ENCODE measurements at places on chromosomes 7 and 10.
A peak's percentile ranks its signal among the peaks of the same experiment; 100 is the strongest.

DNA sequence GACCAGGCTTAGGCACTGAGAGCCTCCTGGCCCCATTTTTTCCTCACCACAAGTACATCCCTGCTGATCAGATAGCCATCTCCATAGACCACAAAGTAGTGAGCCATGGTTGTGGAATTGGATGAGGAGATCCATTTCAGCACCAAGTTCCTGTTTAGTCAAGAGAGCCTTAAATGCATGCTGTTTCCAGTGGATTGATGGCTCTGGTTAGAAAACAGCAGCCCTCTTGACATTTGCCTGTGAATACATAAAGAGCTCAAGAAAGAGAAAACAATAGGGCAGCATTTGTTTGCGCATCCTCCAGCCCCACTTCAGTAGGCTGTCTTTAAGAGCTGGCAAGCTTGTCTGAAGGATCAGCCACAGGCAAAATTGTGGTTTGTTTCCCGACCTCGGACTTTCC, 251.2 kb downstream of the POU6F2 start:
- no peak for DNase-seq

- DNase-seq = no peak
Measured at GRCh38 chr10:131757285-131758058, 143.3 kb upstream of the PPP2R2D start.

- no peak for DNase-seq
Measured at GRCh38 chr7:113562242-113562641, 356.6 kb downstream of the PPP1R3A start.

DNA sequence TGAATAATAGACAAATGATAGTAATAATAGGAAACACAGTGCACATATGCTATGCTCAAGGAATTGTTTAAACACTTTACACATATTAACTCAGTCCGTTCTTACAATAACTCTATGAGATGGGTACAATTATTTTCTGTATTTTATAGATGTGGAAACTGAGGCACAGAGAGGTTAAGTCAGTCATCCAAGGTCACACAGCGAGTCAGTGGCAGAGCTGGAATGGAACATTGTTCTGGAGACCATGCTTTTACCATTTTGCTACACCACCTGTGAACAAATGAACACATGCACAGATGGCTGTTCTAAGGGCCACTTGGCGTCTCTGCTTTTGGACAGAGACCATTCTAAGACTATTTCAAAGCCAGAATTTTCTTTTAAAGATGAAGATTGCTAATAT, 26.9 kb upstream of the MTPN start:
- no peak for DNase-seq

GRCh38 chr7:129265328-129265727, 40.5 kb downstream of the AHCYL2 start:
- no peak for DNase-seq

- DNase-seq = no peak
Measured at GRCh38 chr7:38673795-38674194, 42.6 kb upstream of the AMPH start.

GRCh38 chr10:99872367-99873162, 90.1 kb downstream of the ABCC2 start:
- no peak for DNase-seq

DNA sequence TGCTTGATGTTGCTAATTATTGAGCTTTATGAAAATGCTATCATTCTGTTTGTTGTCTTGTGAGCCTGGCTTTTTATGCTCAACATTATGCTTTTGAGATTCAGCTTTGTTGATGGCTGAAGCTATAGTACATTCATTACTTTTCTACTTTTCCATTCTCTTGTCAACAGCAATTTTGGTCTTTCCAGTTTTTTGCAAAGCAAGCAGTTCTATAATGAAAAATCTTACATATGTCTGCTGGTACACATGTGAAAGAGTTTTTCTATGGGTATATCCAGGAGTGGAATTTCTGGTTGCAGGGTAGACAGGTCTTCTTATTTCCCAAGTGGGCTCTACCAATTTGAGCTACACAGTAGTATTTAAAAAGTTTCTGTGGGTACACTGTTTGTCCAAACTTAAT, 36.8 kb downstream of the SLC35B4 start:
- no peak for DNase-seq

DNA sequence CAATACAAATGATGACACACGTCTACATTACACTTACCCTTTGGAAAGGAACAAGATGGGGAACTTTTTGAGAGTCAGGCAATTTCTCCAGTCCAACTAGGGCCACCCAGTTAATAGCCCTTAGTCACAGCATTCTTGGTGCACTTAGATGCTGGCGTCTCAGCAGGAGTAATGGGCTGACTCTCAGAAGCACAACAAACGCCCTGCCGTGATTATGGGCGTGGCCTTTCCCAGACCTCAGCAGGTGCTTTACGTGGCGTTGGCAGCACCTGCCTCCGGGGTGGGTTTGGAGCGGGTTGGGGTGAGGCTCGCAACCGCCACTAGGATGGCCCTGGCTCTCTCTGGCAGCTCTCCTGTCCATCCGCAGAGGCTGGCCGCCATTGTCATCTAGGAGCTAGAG, 147.6 kb upstream of the SHH start:
- no peak for DNase-seq

DNA sequence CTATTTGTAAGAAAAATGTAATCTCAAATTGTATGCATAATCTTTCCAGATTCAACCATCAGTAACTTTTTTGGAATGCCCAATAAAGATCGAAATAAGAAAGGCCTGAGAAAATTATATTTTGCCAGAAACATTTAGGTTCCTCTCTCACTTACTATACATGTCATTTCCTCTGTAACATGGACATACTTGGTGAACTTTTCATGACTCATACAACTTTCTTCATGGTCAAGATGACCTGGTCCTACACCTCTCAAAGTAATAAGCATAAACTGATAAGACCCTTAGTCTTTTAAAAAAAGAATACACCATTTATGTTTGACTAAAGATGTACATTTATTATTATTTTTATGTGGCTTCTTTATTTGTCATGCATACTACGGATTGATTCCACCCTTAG, 125.3 kb downstream of the REEP3 start:
- DNase-seq = no peak

- DNase-seq = no peak
Measured at GRCh38 chr7:12731214-12731656, 43.8 kb downstream of the ARL4A start.

DNA sequence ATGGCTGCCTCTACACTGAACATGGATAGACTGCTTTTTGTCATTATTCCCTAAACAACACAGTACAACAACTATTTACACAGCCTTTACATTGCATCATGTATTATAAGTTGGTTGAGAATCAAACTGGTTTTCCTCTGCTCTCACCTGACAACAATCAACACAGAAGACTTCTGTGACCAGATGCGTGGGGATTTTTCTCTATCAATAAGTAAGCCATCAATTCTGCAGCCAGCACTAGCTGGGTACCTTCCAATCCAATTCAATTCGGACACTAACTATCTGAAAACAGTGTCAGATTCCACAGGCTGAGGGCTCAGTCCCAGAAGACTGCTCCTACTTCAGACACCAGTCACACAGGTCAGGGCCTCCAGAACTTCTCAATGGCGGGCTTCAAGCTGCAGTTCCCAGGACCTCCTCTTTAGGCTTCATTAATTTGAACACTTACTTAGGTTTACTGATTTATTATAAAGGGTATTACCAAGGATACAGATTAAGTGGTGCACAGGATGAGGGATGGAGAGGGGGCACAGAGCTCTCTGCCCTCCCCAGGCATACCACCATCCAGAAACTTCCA, 36.4 kb upstream of the ASL start:
- DNase-seq = no peak

DNA sequence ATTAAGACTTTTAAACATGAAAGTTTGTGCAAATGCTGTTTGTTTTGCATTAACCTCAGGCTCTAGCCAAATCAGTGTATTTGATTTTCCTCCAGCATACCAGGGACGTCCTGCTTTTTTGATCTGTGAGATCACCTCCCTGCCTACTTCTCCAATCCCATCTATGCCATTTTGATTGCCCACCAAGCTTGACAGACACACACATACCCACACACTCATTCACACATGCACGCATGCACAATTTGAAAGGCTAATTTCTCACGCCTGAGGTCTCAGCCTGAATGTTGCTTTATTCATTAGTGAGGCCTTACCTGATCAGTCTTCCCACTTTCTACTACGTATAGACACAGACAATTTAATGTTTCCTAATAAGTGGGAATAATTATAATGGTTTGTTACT, 53.5 kb downstream of the CDK13 start:
- no peak for DNase-seq

DNA sequence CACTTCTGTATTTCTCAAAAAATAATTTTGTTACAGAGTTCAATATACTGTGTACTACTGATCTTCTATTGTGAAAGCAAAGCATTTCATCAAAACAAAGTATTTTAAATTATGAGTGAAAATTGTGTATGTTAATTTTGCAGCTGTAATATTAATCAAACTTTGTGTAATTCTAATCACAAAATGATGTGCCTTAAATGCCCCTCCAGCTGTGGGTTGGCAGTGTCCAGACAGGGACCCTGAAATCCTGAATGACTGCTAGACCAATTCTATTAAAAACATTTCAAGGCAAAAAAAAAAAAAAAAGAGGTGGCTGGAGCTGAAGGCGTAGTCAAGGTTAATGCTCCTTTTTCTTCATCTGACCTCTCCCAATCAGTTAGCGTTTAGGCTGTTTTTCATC, 36.2 kb downstream of the SCD start:
- DNase-seq = no peak

GRCh38 chr7:151611878-151612277, 92.2 kb upstream of the RHEB start:
- no peak for DNase-seq

DNA sequence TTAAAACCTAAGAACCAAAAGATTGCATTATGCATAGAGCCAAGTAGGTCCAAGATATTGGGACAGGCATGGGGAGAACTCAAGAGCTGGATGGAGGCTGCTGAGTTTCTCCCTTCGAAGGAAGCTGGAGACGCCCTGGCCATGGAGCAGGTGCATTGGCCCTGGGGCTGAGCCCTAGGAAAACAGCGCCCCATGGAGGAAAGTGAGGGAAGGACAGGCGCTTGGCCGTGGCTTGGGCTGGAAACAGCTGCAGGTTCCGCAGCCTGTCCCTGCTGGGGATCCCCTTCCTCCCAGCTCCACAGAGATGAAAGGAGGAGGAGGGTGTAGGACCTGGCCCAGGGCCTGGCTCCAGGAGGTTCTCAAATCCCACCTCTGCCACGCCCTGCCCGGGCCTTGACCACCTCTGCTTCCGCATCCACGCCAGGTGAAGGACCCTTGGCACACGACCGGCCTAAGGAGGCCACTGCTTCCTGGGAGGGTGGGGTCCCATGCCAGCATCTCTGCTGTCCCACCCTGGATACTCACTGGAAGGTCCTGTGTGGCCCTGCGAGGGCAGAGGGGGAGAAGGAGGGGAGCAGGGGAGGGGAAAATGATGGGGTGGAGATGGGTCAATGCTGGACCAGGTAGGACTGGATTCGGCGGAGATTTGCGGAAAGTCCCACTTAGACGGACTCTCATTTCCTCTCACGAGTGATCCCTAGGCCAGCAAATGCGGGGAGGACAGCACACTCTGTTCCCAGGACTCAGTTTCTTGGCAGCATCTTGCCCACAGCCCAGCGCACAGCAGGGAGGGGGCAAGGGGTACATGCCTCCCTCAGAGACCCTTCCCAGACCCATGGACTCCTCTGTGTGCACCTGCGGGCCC, 258.6 kb upstream of the TCERG1L start:
- no peak for DNase-seq

DNA sequence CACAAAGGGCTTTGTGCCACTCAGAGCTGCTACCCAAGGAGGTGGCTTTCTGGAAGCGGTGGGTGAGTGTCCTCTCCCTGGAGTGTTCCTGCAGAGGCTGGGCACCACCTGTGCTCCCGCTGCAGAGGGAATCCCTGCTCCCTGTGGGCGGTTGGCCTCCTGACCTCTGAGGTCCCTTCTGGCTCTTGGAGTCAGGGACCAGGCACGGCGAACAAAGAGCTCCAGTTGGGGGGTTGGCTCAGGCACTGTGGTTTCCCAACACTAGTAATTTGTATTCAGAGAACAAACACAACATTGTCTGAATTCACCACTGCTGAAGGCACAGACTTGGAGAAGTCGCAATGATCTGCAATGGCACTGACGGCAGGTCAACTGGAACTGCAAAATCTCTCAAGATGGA, 328.9 kb downstream of the PRPF18 start:
- no peak for DNase-seq

- DNase-seq = no peak
Measured at GRCh38 chr7:98276241-98276761, 5.2 kb upstream of the BRI3 start.

DNA sequence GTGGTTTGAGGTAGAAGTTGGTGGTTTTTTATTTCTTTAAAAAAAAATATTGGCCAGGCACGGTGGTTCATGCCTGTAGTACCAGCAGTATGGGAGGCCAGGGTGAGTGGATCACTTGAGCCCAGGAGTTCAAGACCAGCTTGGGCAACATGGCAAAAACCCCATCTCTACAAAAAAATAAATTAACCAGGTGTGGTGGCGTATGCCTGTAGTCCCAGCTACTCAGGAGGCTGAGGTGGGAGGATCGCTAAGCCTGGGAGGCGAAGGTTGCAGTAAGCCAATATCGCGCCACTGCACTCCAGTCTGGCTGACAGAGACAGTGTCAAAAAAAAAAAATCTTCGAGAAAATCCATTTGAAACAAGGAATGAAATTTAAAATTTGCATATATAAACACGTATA, 1.1 kb downstream of the IL2RA start:
- DNase-seq = peak; percentile 23

- DNase-seq = no peak
Measured at GRCh38 chr7:17446340-17446739, 147.9 kb downstream of the AHR start.

GRCh38 chr7:148180075-148180474, 410.5 kb upstream of the C7orf33 start:
- no peak for DNase-seq

DNA sequence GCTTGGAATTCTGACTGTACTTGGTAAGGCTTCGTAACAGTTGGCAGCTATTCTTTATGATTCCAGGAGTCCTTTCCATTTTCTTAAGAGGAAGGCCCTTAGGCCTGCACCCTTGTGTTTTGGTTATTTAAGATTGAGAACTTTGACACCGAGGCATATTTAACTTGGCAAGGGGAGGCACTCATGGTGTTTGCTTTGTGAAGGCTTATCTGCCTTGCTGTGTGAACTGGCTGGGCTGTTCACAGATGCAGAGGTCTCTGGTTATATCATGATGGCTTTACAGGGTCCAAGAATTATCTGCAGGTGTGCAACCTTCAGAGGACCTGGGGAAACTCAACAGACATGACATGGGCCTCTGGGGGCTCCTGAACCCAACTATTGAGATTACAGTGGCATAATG, 833 bp upstream of the PNLIPRP1 start:
- DNase-seq = no peak

DNA sequence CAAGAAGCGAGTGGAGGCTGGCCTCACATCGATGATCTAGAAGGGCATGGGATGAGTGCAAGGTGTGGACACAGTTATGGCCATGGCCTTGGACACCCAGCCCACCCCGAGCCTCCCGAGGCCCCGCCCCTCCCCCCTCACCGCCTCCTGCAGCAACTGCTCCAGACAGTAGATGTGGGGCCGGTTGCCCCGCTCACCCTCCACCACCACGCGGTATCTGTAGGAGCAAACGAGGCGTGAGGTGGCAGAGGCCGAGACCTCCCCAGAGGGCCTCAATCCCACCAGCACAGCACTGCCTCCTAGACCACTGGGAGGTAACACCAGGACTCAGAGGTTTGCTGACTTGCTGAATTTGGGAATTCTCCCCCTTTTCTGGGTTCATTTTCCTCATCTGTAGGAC, 37.6 kb downstream of the SLC29A4 start:
- no peak for DNase-seq

Measured in activated naive CD8-positive, alpha-beta T cell treated with anti-CD3 and anti-CD28 coated beads, Interleukin-2, amount 50 U/mL, for 24 hours (primary cell).